ENCODE measurements at places on chromosomes 3 and 15.

DNA sequence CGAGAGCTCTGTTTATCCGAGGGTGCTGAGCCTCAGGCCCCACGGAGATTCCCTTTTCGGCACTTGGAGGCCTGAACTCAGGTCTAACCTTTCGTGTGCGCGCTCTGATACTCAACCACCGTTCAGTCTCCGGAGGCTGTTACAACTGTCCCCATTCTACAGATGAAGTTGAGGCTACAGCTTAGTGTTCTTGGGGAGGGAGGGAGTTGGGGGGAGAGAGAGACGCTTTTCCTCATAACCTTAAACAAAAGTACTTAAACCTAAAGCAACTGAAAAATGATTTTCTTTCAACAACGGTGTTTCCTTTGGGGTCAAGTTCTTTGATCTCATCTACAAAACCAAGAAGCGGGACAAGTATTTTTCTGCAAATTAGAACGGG lies 952 bp upstream of the CHST2 start:
- DNase-seq: no peak

DNA sequence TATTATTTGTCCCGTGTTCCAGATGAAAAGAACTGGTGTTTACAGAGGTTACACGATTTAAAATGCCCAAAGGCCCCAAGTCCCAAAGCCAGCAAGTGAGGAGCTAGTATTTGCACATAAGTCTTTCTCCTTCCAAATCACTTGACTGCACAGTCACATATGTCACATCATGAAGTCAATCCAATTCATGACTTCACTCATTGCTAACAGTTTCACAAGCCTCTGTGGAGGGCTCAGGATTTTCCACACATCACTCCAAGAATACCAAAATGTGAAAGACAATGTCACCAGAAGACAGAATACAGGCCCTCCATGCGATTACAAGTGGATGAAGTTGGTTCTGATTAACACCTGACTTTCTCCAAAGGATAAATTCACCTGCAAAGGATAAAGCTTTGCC lies 283.1 kb upstream of the UBE2E2 start:
- no peak for DNase-seq

DNA sequence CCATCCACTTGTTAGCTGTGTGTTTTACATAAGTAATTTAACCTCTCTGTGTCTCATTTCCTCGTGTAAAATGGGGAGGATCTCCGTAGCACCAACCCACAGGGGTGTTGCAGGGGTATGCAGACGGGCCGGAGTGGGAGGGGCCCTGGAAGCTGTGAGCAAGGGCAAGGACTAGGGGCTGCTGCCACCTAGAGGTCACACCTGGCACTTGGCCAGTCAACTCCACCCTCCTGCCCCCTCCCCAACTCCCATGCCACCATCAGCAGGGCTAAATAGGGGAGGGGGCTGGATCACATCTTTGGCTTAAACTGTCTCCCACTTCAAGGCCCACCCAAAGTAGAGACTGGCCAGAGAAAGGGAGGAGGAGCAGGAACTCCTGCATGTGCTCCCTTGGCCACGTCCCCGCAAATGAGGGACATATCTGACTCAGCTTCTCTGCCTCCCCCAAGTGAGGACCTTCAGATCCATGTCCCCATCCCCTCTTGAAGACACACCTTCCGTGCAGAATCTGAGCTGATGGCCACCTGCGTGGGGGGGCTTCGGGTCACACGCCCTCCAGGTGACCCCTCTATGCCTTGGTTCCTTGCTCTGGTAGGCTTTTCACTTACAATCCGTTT lies 2.6 kb downstream of the CCDC9B start:
- DNase-seq: peak; percentile 20

- DNase-seq: no peak
These were observed 142.5 kb upstream of the C2CD4B start for GRCh38 chr15:62307551-62307950.

DNA sequence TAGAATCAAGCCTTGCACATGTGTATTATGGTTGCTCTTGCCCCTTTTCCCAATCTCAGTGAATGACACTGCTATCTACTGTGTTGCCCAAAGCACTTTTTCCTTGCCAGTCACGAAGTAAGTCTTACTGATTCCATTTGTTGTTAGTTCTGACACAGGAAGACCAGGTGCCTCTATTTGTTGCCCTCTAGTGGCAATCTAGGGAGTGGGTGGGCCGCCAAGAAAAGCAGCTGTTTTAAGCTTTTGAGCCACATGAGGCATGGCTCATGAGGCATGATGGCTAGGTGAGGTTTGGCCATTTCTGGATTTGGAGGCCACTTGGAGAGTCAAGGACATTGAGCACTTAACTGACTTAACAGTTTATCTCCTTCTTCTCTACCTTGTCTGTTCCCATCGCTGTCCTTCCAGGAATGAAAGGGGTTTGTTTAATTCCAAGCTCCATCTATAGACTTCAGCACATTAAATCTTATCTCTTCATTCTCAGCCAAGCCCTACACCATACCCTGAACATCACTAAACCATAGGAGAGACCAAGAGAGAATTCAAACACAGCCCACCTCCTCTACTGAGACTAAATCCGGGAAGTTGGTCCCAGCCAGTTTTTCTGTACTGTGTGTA lies 103.1 kb downstream of the HCN4 start:
- DNase-seq: no peak

GRCh38 chr15:26968806-26969205 lies 2.2 kb upstream of the GABRG3 start:
- no peak for DNase-seq

GRCh38 chr3:45355351-45355750 lies 33.0 kb upstream of the LARS2 start:
- no peak for DNase-seq

GRCh38 chr15:89761009-89761831 lies 10.2 kb upstream of the MESP1 start:
- DNase-seq: no peak

DNA sequence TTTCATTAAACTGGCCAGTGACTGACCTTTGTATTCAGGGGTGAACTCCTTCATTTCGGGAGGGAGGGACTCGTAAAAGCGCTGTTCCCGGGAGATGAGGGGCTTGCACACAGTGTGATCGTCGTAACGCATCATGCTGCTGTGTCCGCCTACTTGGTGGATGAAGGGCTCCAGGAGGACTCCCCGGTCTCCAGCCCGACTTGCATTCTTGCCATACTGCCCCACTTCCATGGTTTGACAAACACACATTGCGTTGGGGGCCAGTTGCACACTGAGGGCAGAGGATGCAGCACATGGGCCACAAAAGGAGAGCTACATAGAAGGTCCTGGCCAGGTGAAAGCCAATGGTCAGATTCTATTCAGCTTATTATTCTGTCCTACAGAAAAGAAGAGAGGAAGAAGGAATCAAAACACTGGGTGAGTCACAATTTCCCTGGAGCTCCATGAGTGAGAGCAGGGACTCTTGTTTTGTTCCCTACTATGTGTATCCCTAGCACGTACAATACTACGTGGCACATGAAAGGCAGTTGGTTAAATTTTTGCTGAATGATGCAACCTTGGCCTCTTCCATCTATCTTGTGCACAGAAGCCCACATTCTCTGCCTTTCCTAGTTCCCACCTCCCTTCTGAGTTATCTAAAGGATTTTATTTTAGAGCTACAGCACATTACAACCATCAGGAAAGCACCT lies 24.2 kb upstream of the GMPPB start:
- no peak for DNase-seq

GRCh38 chr15:96327155-96327741 lies 3.3 kb upstream of the NR2F2 start:
- DNase-seq: no peak

GRCh38 chr3:14874784-14875183 lies 56.0 kb downstream of the FGD5 start:
- DNase-seq: no peak

- DNase-seq: no peak
These were observed 148.0 kb downstream of the DIPK2A start for GRCh38 chr3:144119633-144120032.

GRCh38 chr3:172562871-172563865 lies 39.9 kb upstream of the TNFSF10 start:
- DNase-seq: no peak

GRCh38 chr3:105611304-105612192 lies 244.8 kb downstream of the ALCAM start:
- DNase-seq: no peak

- DNase-seq: no peak
These were observed 40.4 kb upstream of the ACKR4 start for GRCh38 chr3:132556508-132557159.

GRCh38 chr3:102057781-102058421 lies 208.6 kb downstream of the NFKBIZ start:
- no peak for DNase-seq

- no peak for DNase-seq
These were observed 23.1 kb downstream of the CDCP1 start for GRCh38 chr3:45123030-45123429.

GRCh38 chr15:39361497-39361896 lies 219.4 kb upstream of the THBS1 start:
- DNase-seq: no peak

- peak; percentile 84 for DNase-seq
These were observed 8.1 kb downstream of the FAM131A start for GRCh38 chr3:184345317-184346144.

DNA sequence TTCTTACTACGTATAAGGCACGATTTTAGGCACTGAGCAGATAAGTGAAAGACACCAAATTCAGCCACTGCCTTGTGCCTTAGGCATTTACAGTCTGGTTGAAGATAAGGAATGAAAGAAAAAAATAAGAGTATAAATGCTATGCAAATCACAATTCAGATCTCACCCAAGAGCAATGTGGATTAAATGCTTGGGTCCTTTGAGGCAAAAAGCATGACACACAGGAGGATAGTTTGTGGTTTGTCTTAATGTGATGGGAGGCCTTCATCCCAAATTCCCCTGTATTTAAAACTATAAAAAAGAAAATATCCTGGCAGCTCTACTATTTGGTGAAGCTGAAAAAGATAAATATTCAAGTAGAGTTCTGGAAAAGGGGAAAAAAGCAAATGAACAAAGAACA lies 79.8 kb downstream of the TGFBR2 start:
- DNase-seq: no peak

- no peak for DNase-seq
These were observed 15.7 kb downstream of the RBSN start for GRCh38 chr3:15083252-15083651.

GRCh38 chr3:153437666-153438065 lies 275.6 kb downstream of the RAP2B start:
- no peak for DNase-seq

GRCh38 chr15:86061581-86061980 lies 18.1 kb upstream of the AGBL1 start:
- DNase-seq: no peak

DNA sequence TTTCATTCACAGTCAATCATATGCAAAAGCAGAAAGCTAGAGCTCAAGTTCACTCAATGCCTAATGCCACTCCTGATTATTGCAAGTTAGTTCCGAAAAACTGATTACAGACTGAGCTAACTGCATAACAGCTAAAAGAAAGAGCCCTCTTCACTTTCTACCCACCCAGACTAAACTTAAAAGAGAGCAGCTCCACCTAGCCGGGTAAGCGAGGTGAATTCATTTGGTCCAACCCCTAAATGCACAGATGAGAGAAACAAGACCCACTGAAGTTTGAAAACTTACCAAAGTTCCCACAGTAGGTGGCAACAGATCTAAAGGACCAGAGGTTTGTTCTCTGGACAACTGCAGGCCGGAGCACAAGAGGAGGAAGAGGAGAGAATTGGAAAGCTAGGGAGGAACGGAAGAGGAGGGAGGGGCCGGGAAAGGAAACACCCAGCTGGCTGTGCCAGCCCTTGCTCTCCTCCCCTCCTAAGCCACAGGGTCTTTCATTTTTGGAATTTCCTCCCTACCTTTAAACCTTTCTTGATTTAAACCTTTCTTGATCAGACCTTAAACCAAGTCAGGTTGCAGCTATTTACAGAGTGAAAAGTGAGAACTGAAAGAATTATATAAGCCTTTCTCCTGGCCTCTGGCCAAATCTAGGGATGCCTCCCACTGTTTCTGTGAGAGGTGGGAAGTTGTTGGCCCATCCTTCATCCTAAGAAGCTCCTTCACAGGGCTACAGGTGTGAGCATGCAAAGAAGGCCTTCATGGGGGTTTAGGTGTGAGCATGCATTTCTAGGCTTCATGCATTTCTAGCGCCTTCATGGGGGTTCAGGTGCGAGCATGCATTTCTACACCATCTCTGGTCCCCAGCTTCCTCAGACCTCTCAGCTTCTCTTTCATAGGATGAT lies 114.7 kb upstream of the LMOD3 start:
- DNase-seq: no peak

DNA sequence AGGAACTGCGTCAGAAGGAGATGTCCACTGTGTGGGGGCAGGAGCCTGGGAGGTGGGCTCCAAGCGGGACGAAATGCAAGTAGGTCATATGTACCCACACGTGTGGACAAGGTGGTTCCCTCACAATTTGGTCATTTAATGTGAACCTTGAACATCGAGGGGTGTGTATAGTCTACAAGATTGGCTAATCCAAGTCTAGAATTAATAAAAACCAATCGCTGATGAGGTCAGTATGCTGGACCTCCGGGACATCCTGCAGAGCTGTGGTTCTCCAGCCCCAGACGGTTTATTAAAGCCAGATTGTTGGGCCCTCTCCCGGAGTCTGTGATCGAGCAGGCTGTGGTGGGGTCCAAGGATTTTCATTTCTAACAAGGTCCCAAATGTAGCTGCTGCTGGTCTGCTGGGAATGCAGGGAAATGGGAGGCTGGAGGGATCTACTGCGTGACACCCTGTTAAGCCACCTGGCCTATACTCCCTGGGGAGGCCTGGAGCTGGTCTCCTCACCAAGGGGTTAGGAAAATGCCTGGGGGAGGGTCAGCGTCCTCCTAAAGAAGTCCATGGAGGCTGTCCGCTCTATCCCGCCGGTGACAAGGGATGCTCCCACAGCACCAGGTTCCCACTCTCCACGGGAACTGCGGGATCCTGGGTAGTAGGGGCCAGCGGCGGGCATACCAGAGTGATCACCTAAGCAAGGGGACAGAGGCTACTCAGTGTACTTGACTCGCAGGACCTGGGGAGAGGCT lies 25.1 kb downstream of the PCSK6 start:
- no peak for DNase-seq

DNA sequence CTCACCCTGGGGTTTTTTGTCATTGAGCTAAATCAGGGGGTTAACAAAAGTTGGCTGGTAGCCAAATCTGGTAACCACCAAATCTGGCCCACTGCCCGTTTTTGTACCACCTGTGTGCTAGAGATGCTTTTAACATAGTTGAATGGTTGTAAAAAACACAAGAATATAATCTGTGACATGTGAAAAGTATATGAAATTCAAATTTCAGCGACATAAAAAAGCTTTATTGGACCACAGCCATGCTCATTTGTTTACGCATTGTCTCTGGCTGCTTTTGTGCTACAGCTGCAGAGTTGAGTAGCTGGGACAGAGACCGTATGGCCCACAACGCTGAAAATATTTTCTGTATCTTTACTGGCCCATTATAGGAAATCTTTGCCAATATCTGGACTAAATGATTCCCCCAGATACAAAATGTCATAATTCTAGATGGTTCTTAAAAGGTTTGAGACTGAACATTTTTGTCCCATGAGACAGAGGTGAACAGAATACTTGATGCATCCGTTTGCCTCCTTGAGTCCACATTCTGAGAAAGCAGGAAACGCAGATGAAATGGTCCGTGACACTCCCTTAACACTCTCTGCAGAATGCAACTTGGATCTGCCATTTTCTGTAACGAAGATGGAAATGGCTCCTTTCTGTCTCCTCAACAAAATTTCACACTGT lies 120.9 kb upstream of the PDZRN3 start:
- DNase-seq: peak; percentile 57

GRCh38 chr15:88202231-88202630 lies 54.3 kb downstream of the NTRK3 start:
- DNase-seq: no peak
